T-helper 2 cell treated with Interferon-gamma antibody and Interleukin-4, amounts not matched to agents 100 ng/mL and 5 ng/mL, for 36 hours (primary cell): ENCODE measurements at places on chromosomes 1 and 21. TPM values are rescaled to one million over a fixed set of nuclear protein-coding genes. Genes with fewer than 3 reads are reported as not detected.

Gene CPTP
- total RNA-seq, result 20.0 and 20.7 TPM in 2 replicates

Gene FAM110D
- not detected in 2 replicates for total RNA-seq

Gene C1orf87
- not detected in 2 replicates for total RNA-seq

Gene NHLH2
- total RNA-seq, result not detected in 2 replicates

Gene NLRP3
- total RNA-seq, result 0.18 and 0.57 TPM in 2 replicates

Gene OXCT2
- total RNA-seq, result 0.66 and 0.68 TPM in 2 replicates

Gene BRINP3
- total RNA-seq, result not detected in 2 replicates

Gene CA6
- total RNA-seq, result 0.36 and 0.55 TPM in 2 replicates

Gene SUSD4
- total RNA-seq, result 1.7 and 2.4 TPM in 2 replicates

Gene NDUFS2
- total RNA-seq, result 81.5 and 83.0 TPM in 2 replicates

Gene AIM2
- total RNA-seq, result 11.4 and 12.1 TPM in 2 replicates

Gene GBP7
- not detected in 2 replicates for total RNA-seq

Gene FOXD2
- 0.23 and 0.27 TPM in 2 replicates for total RNA-seq

Gene WNT9A
- 0.09 and 0.25 TPM in 2 replicates for total RNA-seq

Gene ARTN
- total RNA-seq, result 0.48 and 0.64 TPM in 2 replicates

Gene NFASC
- 0.07 TPM in 1 of 2 replicates, not detected in the other for total RNA-seq

Gene CR1
- 0.14 and 0.16 TPM in 2 replicates for total RNA-seq

Gene TCHHL1
- total RNA-seq, result not detected in 2 replicates

Gene LRRC38
- not detected in 2 replicates for total RNA-seq

Gene E2F2
- 85.6 and 87.7 TPM in 2 replicates for total RNA-seq

Gene RHBDL2
- not detected in 2 replicates for total RNA-seq

Gene CRP
- total RNA-seq, result not detected in 2 replicates

Gene METTL13
- total RNA-seq, result 43.7 and 44.0 TPM in 2 replicates

Gene RHEX
- total RNA-seq, result not detected in 2 replicates

Gene KRTAP13-2
- total RNA-seq, result not detected in 2 replicates

Gene MYOC
- not detected in 2 replicates for total RNA-seq

Gene NBPF20
- 0.41 and 0.86 TPM in 2 replicates for total RNA-seq

Gene VHLL
- 0.30 and 0.34 TPM in 2 replicates for total RNA-seq

Gene RIMS3
- 2.5 TPM in 2 replicates for total RNA-seq

Gene LAMC2
- total RNA-seq, result 0.05 TPM in 1 of 2 replicates, not detected in the other

Gene GOLT1A
- total RNA-seq, result not detected in 2 replicates

Gene YY1AP1
- 76.2 and 76.4 TPM in 2 replicates for total RNA-seq

Gene ST6GALNAC3
- 0.30 and 0.34 TPM in 2 replicates for total RNA-seq

Gene RGL1
- total RNA-seq, result 2.7 and 3.1 TPM in 2 replicates

Gene AKIRIN1
- total RNA-seq, result 55.4 and 60.5 TPM in 2 replicates

Gene ARHGEF10L
- not detected in 2 replicates for total RNA-seq

Gene EPB41
- total RNA-seq, result 98.3 and 106 TPM in 2 replicates

Gene OR2T11
- total RNA-seq, result not detected in 2 replicates

Gene IL19
- total RNA-seq, result 0.95 TPM in 1 of 2 replicates, not detected in the other

Gene DISC1
- total RNA-seq, result 10.5 TPM in 2 replicates

Gene IL23R
- total RNA-seq, result 0.23 TPM in 2 replicates

Gene FCMR
- 75.8 and 77.6 TPM in 2 replicates for total RNA-seq

Gene SLC30A7
- 37.9 and 39.1 TPM in 2 replicates for total RNA-seq

Gene HPDL
- total RNA-seq, result 7.8 and 8.3 TPM in 2 replicates

Gene MEX3A
- 0.20 and 0.50 TPM in 2 replicates for total RNA-seq

Gene CACNA1S
- total RNA-seq, result not detected in 2 replicates

Gene LRRC53
- not detected in 2 replicates for total RNA-seq

Gene KRTAP21-2
- total RNA-seq, result not detected in 2 replicates

Gene OR10J1
- not detected in 2 replicates for total RNA-seq

Gene PM20D1
- 1.0 and 1.2 TPM in 2 replicates for total RNA-seq
